ENCODE measurements at places on chromosomes 4 and X.

GRCh38 chr4:116387937-116388474, 697.4 kb downstream of the TRAM1L1 start:
- no peak for DNase-seq

DNA sequence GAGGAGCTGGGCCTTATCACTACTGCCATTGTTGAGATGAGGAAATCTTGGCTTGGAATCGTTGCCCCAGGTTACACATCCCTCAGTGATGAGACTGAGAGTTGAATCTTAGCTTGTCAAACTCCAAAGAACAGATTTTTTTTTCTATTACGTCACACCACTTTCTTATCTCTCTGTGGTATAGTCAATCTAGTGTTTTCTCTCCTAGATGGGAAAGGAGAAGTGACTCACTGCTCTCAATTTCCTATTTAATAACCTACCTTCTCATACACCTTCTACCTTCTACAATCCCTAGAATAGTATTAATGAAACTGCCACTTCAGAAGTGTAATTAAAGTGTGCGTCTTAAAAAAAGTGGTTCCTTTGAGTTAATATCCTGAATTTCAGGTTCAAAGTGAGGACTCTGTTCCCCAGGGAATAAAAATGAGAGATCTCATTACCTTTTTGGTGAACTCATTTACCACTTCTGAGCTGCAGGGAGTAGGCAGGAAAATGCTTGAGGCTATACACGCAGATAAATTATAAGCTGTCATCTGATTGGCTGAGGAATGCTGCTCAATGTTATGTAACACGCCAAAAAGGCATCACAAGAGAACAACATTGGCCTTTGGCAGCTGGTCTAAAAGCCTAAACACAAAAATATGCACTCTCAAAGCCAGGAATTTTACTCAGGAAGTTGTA, 59.3 kb downstream of the MAD2L1 start:
- no peak for DNase-seq

- DNase-seq: no peak
Observed at GRCh38 chrX:20230406-20230805, 36.3 kb downstream of the RPS6KA3 start.

- no peak for DNase-seq
Observed at GRCh38 chrX:153631907-153632594, 15.0 kb upstream of the DUSP9 start.

GRCh38 chr4:121216461-121216860, 52.3 kb upstream of the TNIP3 start:
- DNase-seq: no peak

GRCh38 chr4:84498935-84499623, at the start of gene NKX6-1:
Gene NKX6-1, minus strand, starts transcription at chr4:84499292. Its CDS starts 1,064 bp downstream, at chr4:84498228.
- peak; percentile 84 for DNase-seq

DNA sequence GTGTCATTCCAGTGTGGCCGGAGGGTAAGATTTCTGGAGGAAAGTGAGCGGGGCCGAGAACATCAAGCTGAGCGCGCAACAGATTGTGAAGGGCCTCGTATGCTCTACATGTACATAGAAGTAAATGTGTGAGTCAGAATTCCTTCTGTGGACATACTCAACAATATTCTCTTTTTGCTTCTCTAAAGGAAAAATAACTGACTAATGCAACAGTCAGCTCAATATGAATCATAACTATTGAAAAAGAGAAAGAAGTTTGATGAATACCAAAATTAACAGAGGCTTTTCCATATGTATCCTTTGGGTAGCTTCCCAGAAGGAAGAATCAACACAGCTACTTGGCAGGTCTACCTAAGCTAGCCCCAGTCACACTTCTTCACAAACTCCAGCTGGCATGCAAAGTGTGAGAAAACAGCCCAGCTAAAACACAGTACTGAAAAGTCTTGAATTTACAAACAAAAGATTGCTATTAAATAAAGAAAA, 87.5 kb upstream of the ZFP42 start:
- DNase-seq: no peak

DNA sequence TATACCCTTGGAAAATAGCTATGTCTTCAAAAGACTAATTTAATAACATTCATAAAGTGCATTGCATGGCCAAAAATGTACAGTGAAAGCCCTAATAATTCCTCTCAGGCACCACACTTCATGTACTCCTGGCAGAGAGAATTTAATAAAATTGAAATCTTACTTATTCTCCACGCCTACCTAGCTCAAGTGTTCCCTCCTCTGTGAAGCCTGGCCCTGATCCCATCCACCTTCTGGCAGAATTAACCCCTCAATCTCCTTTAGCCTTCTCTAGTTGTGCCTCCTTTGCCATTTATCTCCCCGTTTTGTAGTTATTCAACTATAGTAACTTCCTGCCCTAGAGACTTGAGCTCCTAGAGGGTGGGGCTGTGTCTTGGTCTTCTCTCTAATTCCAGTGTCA, 26.7 kb downstream of the ACE2 start:
- DNase-seq: no peak

DNA sequence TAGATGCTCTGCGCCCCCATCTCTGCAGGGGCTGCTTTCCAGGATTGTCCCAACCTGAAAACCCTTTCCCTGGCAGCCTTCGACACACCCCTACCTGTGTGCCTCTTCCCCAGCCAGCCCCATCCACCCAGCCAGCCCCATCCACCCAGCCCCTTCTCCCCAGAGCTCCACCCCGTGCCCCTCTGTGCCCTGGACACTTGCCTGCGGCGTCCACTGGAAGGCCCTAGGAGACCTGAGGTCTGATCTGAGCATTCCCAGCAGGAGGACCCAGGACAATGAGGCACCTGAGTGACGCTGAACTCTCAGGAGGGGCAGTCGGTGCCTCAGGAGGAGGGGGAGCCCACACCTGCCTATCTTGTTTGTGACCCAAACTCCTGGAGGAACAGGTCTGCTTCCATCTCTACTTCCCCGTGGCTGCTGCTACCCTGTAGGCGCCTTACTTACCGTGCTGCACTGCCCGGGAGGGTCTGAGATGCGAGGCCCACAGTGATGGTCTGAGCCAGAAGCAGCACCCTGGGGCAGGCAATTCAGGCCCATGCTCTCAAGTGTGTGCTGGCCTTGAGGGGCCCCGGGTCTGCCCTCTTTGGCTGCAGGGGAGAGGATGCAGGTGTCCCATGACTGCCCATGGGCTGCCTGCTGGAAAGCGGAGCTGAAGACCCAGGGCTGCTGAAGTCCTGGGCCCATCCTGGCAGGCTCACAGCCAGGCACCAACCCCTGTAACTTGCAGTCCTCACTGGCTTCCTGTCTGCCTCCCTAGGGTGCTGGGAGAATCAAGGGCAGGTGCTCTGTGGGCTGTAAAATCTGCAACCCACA, 4.9 kb downstream of the LRPAP1 start:
- no peak for DNase-seq

GRCh38 chr4:75658876-75659275, 14.3 kb downstream of the G3BP2 start:
- DNase-seq: no peak

DNA sequence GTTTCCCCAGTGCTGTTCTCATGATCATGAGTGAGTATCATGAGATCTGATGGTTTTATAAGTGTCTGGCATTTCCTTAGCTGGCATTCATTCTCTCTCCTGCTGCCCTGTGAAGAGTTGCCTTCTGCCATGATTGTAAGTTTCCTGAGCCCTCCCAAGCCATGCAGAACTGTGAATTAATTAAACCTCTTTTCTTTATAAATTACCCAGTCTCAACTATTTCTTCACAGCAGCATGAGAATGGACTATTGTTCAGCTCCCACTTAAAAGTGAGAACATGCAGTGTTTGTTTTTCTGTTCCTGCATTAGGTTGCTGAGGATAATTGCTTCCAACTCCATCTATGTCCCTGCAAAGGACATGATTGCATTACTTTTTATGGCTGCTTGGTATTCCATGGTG, 311.7 kb upstream of the CTSO start:
- no peak for DNase-seq

DNA sequence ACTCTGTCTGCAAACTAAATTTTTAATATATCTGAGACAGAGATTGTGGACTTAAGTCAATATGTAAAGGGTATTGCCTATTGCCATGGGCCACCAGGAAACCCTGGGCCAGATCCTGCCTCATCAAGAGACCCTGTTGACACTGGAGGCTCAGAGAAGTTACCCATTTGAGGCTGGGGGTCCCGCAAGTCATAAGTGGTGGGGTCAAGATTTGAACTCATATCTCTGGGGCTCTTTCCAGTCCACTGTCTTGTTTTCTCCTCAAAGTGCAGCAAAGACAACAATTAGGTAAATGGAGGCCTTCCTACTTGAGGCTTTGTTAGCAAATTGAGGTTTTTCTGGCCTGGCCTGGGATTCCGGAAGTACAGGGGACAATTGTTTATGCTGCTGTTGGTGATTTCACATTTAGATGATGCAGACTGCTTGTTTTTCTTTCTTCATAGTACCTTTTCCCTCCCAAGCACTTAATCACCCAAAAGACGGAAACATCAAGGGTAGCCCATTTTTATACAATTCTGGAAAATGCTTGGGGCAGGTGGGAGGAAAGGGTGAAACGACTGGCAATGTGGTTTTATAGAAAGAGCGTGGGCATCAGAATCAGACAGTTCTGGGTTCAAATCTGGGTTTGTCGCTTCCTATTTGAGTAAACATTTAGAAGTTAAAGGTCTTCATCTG, 160.0 kb downstream of the SMIM20 start:
- no peak for DNase-seq

- DNase-seq: no peak
Observed at GRCh38 chr4:170047771-170048354, 21.7 kb upstream of the MFAP3L start.

GRCh38 chr4:151359576-151359975, 34.2 kb upstream of the SH3D19 start:
- DNase-seq: no peak

DNA sequence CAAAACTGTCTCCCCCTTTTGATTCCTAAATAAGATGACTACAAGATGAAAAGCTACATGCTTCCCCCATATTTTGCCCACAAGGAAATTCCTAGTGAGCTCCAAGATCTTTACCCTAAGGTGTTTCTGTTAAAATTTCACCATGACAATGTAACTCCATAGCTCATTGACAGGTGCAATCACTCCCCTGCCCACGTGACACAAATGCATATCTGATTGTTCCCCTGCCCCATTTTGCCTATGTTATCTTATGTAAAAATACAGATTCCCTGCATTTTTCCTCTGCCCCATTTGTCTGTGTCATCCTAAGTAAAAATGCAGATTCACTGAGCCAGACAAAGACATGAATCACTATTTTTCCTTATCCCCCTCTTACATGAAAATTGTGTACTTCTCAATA, 66.7 kb downstream of the GPRASP3 start:
- no peak for DNase-seq

GRCh38 chr4:86060341-86060740, 299.5 kb downstream of the MAPK10 start:
- no peak for DNase-seq

DNA sequence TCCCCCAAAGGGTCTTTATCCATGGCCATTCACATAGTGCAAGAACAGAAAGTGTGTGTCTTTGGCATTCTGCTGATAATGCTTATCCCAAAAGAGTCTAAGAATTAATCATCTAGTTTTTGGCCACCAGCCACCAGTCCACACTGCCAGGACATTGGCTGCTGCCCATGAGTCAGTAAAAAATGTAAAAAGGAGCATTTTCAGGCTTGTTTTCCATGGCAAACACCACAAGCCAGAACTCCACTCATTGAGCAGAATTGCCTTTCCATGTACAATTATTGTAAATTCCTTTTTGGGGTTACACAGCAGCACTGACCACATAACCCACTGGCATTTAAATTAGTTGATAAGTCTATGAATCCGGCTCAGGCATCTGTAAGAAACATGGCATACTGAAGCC, 89.2 kb upstream of the PRDX4 start:
- no peak for DNase-seq

GRCh38 chr4:69727926-69728325, 32.5 kb downstream of the SULT1B1 start:
- no peak for DNase-seq

DNA sequence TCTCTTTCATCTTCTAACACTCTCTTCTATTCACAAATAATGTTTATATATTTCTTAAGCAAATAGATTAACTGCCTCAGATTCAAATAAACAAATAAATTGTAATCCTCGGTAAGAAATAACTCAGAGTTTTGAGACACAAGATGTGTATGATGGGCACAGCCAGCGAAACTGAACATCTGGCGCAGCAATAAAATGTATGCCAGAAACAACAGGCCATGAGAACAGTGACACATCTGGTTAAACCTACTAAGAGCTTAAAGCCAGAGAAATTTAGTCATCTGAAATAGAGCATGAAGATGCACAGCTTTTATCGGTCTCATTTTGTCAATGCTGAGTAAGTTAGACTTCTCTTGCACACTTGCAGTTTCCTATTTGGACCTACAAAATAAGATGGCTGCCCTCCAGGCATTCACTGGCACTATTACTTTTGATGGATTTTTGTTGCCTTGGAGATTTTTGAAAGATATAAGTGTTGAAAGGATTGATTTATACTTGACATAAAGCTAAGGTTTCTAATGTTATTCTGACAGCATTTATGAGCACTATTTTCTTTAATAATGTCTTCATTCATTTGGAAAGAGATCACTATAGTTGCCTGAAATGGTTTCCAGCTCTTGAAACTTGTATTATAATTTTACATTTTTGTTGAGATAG, 1444.0 kb downstream of the PCDH18 start:
- DNase-seq: no peak

GRCh38 chr4:154088741-154089140, 299.9 kb upstream of the SFRP2 start:
- no peak for DNase-seq
